Midbrain (tissue), 1 donor: ENCODE measurements at places on chromosomes 1 and 21.

DNA sequence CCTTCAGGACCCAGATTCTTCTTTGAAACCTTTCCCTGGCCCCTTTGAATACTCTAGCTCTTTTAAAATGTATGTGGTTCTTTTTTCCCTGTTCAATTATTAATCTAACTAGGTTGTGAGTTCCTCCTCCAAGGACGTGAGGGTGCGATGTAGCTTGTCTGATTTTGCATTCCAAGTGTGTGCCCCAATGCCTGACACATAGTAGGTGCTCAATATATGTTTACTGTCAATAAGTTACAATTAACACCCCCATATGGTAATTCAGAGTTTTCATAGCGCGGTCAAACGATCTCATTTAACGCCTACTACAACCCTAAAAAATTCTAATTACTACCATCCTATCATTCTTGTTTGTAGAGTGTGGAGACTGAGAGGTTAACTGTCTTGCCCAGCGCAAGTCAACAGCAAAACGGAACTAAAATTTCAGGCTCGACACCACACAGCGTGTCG, 482 bp upstream of the MTR start:
- no peak for DNase-seq

- no peak for DNase-seq
Observed at GRCh38 chr1:217948741-217949140, 317.6 kb downstream of the SPATA17 start.

DNA sequence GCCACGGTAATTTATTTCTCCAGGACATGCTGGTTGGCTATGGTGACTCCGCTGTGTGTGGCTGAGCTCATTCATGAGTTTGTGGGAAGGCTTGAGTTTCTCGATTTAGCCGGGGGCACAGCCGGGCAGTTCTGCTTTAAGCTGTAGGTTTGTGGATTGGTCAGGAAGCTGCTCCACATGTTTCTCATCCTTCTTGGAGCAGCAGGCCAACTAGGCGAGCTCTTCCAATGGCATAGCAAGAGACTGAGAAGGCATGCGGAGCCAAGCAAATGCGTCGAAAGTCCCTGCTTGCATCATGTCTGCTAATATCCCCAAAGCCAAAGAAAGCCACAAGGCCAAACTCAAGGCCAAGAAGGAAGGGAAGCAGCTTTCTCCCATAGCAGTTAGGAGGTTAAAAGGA, 71.6 kb upstream of the GREM2 start:
- DNase-seq = no peak

- DNase-seq = peak; percentile 23
Observed at GRCh38 chr1:68175621-68176398, 56.5 kb downstream of the WLS start.

GRCh38 chr1:200780545-200781369, 42.1 kb downstream of the CAMSAP2 start:
- no peak for DNase-seq

DNA sequence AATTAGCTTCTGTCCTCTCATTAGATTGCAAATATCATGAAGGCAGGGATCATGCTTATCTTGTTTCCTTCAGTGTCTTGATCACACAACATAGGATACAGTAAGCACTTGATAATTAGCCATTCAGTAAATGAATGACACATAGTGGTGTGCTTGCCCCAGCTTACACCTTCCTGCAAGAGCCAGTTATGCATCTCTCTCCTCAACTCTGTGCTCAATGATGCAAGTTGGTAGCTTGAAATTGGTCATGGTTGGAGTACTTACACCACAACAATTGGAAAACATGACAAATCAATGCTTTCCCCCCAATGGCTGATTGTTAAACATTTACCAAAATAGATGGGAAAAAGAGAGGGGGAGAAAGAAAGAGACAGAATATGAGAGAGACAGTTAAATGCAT, 129.2 kb downstream of the NUF2 start:
- DNase-seq = no peak
